ENCODE measurements at places on chromosomes 2 and 18.

- DNase-seq: no peak
These were observed 513.5 kb downstream of the TRIB2 start for GRCh38 chr2:13230221-13230620.

GRCh38 chr2:47009253-47009767 lies 93.7 kb upstream of the MCFD2 start:
- no peak for DNase-seq

GRCh38 chr2:9753665-9754531 lies 89.4 kb upstream of the TAF1B start:
- DNase-seq: no peak

DNA sequence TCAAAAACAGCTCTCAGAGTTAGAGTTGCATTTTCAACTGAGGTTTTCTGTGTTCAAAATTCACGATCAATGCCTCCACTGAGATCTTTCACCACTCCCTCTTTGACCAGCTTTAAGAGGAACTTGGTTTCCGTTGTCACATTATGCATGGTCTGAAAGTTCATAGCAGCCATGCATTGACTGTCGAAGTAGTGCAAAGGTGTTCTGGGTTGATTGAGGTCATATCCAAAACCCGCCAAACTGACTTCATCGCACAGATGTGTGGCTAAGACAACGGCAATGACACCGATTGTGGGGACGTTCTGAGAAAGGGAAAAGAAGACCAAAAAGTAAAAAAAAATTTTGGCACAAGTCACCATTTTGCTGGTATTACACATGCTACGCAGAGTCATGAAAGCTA lies 48.7 kb downstream of the ST3GAL5 start:
- no peak for DNase-seq

- DNase-seq: no peak
These were observed 7.1 kb upstream of the SOS1 start for GRCh38 chr2:39127973-39128372.

GRCh38 chr2:210028178-210028577 lies 25.7 kb downstream of the RPE start:
- no peak for DNase-seq

GRCh38 chr18:60134806-60135205 lies 235.0 kb downstream of the PMAIP1 start:
- DNase-seq: no peak

DNA sequence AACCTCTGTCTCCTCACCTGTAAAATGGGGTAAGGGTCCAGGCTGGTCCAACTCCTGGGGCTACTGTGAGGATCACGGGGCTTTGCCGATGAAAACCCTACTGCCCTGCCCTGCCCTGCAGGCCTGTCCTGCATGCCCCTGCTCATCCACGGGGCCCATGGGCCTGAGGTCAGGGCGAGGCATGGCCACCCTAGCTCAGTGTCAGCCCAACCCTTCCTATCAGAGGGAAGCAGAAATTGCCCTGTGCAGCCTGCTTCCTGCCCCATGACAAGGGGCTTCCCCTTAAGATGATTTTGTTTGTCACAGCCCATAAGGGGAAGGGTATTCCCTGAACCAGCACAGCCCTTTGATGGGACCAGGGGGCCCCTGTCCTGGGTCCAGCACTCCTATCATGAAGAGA lies 353.6 kb upstream of the ID2 start:
- no peak for DNase-seq

DNA sequence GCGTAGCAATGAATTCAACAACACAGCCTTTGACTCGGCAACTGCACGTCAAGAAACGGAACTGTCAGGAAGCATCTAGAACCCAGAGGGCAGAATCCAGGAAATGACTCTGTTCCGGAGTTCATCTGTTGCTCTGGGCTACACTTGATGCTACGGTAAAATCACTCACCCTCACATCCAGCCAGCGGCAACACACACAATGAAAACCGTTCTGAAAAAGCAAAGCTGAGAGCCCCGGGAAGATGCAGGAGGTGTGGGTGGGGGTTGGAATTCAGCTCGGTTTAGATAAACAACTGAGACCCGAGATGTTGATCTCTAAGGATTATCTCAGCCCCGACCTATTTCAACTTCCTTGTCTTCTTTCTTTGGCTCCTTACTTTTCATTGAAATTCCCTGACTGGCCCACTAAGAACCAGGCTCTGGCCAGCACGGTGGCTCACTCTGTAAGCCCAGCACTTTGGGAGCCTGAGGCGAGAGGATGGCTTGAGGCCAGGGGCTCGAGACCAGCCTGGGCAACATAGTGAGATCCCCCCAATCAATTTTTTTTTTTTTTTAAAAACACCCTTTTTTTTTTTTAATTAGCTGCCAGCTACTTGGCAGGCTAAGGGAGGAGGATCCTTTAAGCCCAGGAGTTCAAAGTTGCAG lies 13.3 kb upstream of the RAB17 start:
- DNase-seq: no peak

- no peak for DNase-seq
These were observed 1.2 kb downstream of the MC2R start for GRCh38 chr18:13914170-13914569.

- DNase-seq: no peak
These were observed 587 bp downstream of the MEIS1 start for GRCh38 chr2:66435549-66435875.

- DNase-seq: no peak
These were observed 67.1 kb downstream of the SUMO1 start for GRCh38 chr2:202171241-202171825.

DNA sequence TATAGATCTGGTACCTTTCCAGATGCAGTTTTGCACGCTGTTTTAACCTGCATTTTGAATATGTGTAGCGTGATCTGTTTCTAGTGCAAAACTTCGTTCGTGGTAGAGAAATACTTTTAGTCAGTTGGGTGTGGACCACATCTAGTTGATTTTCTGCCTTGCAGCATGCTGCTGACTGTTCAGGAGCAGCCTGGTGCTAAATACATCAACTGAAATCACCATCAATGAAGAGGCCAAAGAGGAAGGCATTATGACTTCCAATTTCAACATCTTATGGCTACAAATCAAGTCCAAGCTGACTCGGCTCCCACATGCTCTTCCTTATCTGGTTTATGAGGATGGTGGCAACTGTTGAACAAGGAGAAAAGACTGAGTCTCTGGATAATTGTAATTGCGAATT lies 298.5 kb downstream of the ZNF521 start:
- DNase-seq: no peak

- no peak for DNase-seq
These were observed 30.7 kb upstream of the TXNDC2 start for GRCh38 chr18:9854801-9855676.

- no peak for DNase-seq
These were observed 427.9 kb downstream of the GALR1 start for GRCh38 chr18:77677536-77677935.

DNA sequence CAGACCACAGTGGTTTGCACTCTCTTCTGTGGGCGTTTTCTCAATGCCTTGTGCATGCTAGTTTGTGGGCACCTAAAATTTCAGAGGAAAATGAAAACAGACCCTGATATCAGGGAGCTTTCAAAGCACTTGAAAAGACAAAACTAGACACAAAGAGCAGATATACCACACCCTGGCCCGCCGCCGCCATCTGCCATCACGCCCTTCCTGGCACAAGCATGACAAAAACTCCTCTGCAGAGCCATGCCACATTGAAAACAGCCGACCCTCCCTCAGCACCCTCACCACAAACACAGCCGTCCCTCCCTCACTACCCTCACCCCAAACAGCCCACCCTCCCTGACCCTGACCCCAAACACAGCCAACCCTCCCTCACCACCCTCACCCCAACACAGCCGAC lies 84.8 kb upstream of the RAB6C start:
- no peak for DNase-seq

DNA sequence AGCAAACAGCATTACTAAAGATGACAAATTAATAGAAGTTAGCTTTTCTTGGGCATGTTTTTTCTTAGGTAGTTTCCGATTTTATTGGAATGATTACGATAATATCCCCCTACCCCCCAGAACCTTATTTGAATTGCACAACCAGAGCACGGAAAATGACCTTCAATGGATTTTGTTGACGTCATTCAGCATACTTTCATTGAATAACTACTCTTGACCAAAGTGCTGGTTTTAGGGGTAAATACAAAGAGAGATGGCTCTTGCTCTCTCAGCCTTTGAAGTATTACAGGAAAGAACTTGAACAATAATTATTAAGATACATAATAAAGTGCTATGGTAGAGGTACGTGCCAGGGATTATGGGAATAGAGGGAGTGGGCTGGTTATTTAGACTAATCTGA lies 36.0 kb downstream of the VAPA start:
- DNase-seq: no peak

GRCh38 chr2:64119369-64119768 lies 24.9 kb downstream of the PELI1 start:
- no peak for DNase-seq

GRCh38 chr2:241701149-241701398 lies 765 bp upstream of the ING5 start:
- DNase-seq: no peak

DNA sequence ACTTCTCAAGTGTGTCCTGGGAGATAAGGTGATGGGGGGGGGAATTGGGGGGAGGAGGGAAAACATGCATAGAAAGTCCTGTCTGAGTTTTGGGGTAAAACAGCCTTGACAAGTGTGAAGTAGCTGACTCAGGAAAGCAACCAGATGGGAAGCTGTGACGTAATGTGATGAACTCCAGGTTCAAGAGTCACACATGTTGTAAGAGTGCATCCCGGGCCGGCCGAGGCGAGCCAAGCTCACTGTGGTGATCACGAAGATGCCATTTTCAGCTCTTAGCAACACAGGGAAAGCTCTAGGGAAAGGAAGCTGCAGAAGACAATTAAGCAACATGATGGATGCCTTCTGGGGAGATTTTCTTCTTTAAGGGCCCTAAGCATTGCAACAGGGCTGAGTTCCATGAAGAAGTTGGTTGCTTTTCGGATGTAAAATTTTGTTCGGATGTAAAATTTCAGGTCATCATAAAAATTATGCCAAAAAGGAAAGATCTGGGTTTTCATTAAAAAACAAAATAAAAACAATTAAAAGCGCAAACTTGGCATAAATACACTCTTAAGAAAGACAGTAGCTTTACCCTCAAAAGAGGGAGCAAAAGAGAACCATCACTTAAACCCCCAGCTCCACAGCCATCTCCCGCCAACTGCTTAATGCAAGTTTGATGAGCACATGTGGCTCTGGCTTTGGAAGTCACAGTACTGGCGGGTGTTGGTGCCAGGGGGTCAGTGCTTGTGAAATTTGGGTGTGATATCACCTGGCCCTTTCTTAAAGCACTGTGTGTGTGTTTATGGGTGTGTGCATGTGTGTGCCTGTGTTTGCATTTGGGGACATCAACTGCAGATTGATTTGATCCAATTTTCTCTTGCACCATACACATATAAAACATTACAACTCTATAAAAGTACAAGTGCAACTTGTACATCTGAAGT lies 19.1 kb downstream of the SERTAD2 start:
- no peak for DNase-seq

DNA sequence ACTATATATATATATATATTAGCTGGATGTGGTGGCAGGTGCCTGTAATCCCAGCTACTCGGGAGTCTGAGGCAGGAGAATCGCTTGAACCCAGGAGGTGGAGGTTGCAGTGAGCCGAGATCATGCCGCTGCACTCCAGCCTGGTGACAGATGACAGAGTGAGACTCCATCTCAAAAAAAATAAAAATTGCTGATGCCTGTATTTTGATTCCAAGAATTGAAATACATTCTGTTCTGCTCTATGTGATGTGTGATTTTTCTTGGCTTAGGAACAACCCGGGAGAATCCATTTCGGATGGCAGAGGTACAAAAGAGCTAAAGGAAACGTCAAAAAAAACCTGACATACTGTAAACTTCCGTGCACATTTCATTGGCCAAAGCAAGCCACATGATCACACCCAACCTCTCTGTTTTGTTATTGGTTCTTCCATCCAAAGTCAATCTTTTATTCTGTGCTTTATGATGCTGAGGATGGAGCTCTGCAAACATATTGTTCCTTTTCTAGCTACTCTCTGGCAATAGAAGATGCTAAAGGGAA lies 478.1 kb upstream of the MAP2 start:
- DNase-seq: no peak

DNA sequence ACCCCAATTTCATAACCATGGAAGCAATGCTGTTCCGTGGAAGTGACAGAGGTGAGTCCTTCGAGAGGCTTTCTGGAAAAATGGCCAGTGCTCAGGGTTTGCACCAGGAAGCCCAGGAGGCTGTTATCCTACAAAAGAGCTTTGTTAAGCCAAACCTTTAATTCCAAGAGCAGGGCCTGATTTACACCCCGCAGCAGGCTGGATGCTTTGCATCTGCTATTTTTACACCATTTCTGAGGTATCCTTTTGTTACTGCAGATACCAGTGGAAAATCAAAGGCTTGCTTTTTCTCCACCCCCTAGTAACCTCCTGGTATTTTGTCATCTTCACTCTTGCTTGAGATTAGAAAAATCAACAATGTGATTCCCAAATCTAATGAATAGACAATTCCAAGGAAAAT lies 380.6 kb downstream of the SOX11 start:
- no peak for DNase-seq

DNA sequence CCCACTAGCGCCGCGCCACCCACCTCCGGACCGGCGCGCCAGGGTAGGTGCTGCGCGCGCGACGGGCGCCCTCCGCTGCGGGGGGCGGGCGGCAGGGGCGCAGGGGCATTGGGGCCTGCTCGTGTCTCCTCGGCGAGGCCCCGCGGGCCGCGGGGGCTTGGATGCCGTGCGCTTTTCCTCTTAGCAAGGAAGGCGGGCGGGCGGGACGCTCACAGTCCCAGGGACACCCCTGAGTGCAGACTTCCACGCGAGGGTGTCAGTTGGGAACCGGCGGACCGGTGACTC lies 748 bp downstream of the TWIST2 start:
- DNase-seq: no peak

GRCh38 chr2:20478961-20479360 lies 32.1 kb downstream of the RHOB start:
- DNase-seq: no peak

GRCh38 chr2:205188239-205189138 lies 493.8 kb upstream of the NRP2 start:
- DNase-seq: no peak

DNA sequence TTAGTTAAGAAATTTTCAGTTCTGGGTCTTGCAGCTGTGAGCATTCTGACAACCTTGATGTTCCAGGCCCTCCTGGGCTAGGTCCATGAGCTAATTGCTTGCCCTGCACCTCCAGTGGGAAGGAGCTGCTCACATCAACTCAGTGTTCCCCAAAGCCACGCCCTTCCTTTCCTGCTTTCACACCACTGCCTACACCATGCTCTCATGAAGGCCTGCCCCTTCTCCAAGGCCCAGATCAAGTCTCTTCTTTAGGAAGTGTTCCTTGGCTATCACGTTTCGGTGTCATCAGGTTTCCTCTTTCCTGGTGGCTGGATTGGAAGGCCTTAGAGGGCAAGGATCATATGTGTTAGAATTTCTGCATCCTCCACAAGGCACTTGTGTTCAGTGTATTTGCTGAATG lies 18.8 kb downstream of the TMEM127 start:
- DNase-seq: no peak

DNA sequence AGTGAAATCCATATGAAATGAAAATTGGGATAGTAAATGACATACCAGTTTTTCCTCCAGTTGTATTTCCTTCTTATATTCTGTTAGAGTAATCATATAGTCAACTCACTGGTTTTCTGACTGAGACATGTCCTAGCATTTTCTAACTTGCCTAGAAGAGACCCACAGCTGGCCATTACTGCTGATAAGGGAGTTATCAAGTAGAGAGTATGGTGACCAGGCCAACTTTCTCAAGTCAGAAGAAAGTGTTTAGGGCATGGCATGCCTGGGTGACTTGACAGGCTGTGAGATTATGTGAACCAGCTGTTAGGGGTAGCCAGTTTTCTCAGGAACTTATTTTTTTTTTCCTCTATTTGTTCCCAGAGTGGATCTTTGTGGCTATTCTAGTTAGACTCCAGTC lies 81.2 kb downstream of the GPD2 start:
- DNase-seq: no peak

- DNase-seq: no peak
These were observed 13.2 kb downstream of the SNRPG start for GRCh38 chr2:70280242-70280798.

Measured in stimulated activated CD4-positive, alpha-beta T cell treated with anti-CD3 and anti-CD28 coated beads, Interleukin-1b, Interleukin-23, amount 100 ng/mL, for 1 hour (primary cell).